ENCODE measurements at places on chromosomes 16 and 17.

- DNase-seq = no peak
These were observed 863 bp downstream of the ADPRM start for GRCh38 chr17:10698096-10698818.

DNA sequence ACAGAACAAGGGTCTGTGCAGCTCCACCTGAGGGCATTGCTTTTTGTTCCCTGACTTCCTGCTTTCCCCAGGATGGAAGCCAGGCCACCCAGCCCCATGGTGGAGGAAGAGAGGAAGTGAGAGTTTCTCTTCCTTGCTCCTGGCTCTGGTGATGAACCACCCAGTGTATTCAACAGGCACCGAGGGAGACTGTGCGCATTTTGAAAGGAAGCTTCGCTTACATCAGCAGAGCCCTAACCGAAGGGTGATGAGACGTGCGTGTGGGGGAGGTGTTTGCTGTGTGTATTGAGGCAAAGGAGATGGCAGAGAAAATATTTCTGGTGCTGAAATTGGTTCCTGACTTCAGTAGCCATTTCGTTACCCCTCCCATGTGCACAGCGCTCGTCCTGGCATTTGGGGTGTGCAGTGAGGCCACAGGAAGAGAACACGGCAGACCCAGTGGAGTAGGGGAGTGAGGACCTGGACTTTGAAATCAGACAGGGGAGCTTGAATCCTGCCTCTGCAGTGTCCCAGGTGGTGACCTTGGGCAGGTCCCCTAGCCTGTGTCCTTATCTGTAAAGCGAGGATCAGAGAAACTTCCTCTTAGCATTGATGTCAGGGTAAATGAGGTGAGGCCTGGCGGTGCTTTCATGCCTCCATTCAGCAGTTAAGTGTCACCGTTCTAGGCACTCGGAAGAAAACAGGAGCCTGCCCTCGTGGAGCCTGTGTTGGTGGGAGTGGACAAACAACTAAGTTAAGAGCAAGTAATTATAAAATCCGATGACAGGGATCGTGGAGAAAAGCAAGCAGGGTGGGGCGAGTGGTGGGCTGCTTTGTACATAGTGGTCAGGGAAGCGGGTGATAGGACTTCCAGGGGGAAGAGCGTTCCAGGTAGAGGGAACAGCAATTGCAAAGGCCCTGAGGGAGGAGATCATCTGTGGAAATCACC, 7.4 kb downstream of the CMIP start:
- DNase-seq = no peak

- no peak for DNase-seq
These were observed 4.4 kb downstream of the LDHD start for GRCh38 chr16:75111961-75112733.

DNA sequence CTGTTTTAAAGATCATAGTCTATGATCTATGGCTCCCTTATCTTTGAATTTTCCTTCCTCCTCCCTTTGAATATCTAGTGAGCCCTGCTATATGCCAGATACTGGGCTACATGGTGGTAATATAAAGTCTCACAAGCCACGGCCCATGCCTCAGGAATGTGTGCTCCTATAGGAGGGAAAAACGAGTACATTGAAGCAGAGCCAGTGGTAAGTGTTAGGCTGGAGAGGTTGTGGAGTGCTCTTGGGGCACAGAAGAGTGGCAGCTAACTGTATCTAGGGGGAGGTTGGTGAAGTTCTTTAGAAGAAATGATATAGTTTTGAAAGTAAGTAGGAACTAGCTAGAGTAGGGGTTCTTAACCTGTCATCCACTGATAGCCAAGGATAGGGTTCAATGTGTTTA, 105.8 kb upstream of the PMFBP1 start:
- DNase-seq = no peak

GRCh38 chr17:18246109-18246725, 12.3 kb downstream of the FLII start:
- no peak for DNase-seq

- no peak for DNase-seq
These were observed 60.9 kb downstream of the MRTFB start for GRCh38 chr16:14131774-14132695.

GRCh38 chr17:17985555-17985954, 12.9 kb downstream of the DRC3 start:
- no peak for DNase-seq

DNA sequence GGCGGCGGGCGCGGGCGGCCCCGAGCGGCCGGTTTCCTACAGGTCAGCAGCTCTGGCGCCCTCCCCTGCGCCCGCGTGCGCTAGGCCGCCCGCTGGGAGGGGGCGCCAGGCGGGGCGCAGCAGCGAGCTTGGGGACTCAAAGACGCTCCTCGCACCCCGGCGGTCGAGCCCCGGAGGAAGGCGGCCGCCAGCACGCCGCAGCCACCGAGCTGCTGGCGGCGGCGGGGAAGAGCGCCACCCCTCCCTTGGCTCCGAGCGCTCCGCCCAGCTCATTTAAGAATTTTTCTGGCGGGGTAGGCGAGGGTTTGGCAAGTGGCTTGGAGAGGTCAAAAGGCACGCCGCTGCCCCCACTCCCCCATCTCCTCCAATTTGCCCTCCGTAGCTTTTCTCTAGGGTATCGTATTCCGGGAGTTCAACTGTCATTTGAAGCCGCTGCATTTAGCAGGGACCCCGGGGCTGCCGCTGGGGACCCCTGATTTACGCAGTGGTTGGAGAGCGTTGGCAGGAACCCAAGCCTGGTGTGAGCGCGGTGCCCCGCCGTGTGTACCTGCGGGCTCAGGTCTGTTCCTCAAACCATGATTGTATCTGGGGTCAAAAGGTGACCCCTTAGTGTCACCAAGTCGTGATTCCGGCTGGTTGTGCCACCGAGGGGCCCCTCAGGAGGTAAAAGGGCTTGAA, 59.5 kb upstream of the GSE1 start:
- peak; percentile 67 for DNase-seq

DNA sequence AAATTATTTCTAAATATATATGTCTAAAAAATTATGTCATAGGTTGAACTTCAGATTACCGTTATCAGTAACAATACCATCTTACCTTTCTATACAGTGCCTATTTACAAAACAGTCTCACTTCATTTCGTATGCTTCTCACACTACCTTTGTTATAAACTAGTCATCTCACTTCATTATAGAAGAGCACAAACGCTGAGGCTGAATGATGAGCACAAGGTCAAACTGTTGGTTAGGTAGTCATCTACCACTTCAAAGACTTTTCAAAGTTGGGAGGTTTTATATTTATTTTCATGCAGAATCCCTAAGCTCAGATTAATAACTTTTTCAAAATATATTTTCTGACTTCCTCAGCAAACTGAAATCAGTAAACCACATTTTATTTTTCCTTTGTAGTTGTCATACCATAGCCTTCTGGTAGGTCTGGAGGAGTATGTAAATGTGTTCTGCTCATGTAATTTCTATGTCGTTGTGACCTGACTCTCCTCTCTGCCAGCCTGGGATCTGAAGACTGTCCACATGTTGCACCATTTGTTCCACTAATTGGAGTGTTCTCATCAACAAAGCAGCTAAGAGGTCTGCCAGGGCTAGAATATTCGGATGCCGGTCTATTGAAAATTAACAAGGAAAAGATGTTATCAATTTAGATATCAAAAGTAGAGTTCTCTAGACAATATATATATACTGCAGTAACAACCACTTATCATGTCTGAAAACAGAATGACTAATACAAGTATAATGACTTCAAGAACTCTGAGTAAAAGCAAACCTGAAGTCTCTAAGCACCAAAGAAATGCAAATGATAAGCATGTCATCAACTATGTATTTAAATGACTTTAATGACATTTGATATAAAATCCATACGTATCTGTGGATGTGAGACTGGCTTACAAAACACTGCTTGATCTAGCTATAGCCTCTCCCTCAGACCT, 73.9 kb downstream of the CEP95 start:
- no peak for DNase-seq

GRCh38 chr16:12453832-12454231, 349.9 kb downstream of the CPPED1 start:
- no peak for DNase-seq

GRCh38 chr16:11843861-11844260, 7.5 kb downstream of the RSL1D1 start:
- DNase-seq = no peak

DNA sequence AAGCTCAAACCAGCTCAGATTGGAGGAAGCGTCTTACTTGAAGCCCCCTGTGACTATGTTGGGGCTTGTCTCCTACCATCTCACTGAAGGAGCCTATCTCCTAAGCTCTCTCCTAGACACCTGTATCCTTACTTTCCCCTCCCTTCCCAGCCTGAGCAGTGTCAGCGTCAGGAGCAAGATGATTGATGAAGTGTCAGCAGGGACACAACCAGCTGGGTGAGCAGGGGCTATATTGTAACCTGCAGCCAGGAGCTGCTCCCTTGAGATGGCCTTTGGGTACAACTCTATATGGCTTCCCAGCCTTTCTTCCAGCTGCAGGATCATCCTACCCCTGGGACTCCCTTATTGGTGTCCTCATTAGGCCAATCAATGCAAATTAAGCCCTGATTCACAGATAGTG, 83.2 kb upstream of the HSBP1 start:
- DNase-seq = no peak

- DNase-seq = no peak
These were observed 303.4 kb downstream of the SLC39A11 start for GRCh38 chr17:72788950-72789585.

DNA sequence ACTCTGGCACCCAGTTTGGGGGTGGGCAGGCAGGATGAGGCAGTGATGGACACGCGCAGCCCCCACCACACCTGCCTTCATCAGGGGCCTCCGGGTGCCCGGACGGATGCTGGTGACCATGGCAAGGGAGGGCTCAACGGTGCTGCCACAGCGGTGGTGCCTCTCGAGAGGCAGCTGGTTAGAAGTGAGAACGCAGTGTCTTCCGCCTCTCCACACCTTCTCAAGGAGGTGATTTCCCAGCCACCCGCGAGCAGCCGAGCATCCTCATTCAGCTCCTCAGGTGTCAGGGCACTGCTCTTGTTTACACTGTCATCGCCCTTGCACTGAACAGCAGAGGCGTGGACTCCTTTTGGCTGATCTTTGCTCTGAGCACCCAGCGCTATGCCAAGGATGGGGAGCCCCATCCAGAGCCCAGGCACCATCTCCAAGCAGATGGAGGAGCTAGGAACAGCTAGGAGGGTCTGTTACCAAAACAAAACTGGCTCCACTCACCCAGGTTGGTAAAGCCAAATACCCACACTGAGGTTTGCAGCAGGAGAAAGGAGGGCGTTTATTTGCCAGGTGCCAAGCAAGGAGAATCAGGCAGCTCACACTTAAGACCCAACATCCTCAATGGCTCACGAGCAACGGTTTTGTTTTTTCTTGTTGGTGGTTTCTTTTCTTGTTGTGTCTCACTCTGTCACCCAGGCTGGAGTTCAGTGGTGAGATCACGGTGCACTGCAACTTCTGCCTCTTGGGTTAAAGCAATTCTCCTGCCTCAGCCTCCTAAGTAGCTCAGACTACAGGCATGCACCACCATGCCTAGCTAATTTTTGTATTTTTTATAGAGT, 174.3 kb upstream of the TNRC6C start:
- peak; percentile 84 for DNase-seq
